ENCODE measurements at places on chromosomes 5 and 9.
A peak's percentile ranks its signal among the peaks of the same experiment; 100 is the strongest.

- DNase-seq: no peak
Measured at GRCh38 chr5:132000677-132001453, 10.6 kb downstream of the ACSL6 start.

- peak; percentile 82 for DNase-seq
Measured at GRCh38 chr5:146283344-146283761, 55.3 kb upstream of the POU4F3 start.

- DNase-seq: no peak
Measured at GRCh38 chr5:145521523-145521922, 313.6 kb downstream of the PRELID2 start.

GRCh38 chr5:128084228-128085167 lies 932 bp downstream of the SLC12A2 start:
- peak; percentile 70 for DNase-seq

GRCh38 chr5:127702926-127703561 lies at the start of gene CCDC192:
Gene CCDC192, plus strand, starts transcription at chr5:127703391. Its CDS starts 55 bp downstream, at chr5:127703446.
- no peak for DNase-seq

DNA sequence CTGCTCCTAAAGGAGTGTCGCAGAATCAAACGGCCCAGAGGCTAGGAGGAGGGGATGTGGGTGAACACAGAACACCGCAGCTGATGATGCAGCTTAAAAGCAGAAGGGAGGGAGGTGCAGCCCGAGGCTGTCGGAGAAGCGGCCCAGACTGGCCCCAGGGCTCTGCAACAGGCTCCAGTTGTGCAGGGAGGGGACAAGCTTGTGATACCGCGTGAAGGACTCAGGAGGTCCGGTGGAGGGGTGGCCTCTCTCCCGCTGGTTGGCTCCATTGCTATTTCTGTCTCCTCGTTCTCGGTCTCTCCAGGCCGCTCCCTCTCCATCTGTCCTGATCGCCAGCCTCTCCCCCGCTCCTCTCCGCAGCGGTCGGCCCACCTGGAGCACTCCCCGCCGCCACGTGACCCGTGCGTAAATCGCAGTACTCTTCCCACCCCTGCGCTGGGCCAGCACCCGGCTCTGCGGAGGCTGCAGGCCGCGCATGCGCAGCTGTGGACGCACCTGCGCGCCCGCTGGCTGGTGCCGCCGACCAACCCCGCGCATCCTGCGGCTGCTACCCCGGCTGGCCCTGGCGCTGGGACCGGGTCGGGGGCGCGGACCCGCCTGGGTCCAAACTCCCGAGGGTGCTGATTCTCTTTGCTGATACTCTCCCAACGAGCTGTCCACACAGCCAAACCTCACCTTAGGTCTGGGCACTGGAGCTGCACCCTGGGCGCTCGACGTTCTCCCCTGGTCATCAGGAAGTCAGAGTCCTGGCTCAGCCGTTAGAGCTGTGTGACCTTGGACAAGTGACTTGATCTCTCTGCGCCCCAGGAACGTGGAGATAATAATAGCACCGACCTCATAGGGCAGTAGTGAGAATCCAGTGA lies 3.7 kb upstream of the STXBP1 start:
- peak; percentile 74 for DNase-seq

DNA sequence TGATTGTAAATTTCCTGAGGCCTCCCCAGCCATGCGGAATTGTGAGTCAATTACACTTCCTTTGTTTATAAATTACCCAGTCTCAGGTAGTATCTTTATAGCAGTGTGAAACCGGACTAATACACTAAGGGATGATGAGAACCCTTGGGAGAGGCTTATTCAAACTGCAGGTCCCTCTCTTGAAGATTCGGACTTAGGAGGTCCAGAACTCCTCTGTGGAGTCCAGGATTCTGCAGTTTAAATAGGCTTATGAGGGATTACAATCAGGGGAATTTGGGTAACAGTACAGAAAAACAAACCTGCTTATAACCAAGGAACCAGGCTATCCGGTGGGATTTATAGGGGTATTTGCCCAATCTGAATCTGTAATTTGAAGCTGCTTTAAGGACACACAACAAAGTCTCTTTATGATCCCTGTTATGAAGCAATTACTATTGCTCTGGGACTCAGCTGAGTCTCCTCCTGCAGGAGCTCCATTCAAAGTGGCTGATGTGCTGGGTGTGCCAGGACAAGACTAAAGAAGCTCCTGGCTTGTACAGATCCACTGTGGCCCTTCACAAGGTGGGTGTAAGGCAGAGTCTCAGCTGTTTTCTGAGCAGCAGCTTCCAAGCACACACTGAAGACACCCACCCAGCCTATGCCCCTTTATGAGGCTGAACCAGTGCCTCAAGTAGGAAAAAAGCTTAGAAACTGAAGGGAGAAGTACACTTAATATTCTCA lies 41.8 kb upstream of the LHFPL2 start:
- DNase-seq: no peak

GRCh38 chr9:4970970-4971641 lies 14.0 kb upstream of the JAK2 start:
- no peak for DNase-seq

GRCh38 chr9:27534131-27534530 lies 4.5 kb upstream of the MOB3B start:
- DNase-seq: no peak

DNA sequence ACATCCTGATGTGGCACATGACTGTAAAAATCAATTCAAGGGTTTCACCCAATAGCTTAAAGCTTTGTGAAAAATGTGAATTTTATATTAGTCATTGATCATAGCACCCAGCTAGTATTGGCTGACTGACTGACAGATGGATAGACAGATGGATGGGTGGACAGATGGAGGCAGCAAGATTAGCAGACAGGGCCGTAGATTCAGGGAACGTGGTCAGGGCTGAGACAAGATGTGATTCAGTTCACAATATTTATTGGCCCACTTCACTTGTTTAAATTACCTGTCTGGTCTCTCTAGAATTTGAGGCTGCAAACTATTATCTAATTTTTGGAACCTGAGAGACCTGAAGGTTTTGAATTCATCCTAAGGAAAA lies 12.0 kb upstream of the PCSK5 start:
- DNase-seq: no peak

DNA sequence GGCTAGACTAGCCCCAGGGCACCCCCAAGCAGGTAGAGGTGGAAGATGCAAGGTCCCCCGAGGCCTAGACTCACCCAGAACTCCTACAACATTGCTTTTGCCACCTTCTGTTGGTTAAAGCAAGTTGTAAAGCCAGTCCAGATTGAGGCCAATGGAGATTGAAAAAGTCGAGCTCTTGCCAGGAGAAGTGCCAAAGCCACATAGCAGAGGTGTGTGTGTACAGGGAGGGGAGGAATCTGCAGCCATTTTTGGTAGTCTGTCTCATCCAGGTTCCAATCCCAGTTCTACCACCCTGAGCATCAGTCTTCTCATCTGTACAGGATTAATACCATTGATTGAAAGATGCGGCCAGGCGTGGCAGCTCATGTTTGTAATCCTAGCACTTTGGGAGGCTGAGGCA lies 12.3 kb upstream of the URM1 start:
- no peak for DNase-seq

DNA sequence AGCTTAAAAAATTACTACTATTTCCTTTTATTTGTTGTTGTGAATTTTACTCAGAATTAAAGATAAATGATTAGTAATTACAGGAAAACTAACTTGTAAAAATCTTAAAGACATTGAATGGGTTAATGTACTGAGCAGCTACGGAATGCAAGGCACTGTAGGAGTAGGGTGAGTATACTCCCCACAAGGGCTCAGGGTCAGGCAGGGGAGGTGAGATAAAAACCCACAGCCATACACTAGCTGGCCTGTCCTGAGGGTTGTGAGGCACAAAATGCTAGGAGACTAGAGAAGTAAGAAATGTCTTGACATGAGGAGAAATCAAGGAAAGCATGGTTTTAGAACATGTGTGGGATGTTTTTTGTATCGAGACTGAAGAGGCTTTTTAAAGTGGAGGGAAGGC lies 13.4 kb downstream of the ZBED3 start:
- no peak for DNase-seq

DNA sequence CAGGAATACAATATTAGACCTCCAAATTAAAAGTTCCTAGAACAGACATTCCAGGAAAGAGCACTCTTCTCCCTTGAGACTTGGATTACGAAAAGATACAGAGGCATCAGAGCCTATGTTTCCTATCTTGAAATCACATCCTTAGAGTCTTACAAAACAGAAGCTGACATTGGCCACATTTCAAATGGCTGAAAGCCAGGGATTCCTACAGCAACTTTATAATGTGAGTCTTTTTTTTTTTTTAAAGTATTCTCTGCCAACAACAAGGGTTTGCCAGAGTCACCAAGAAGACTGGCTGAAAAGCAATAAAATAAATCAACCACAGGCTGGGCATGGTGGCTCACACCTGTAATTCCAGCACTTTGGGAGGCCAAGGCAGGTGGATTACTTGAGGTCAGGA lies 63.1 kb downstream of the TRPM6 start:
- peak; percentile 47 for DNase-seq

GRCh38 chr5:132841305-132841704 lies 10.9 kb upstream of the SHROOM1 start:
- peak; percentile 74 for DNase-seq
